SK-N-MC (cell line): ENCODE measurements at places on chromosomes 16 and 17.

- no peak for DNase-seq
Measured at GRCh38 chr16:2531696-2532493, 687 bp upstream of the CEMP1 start.

DNA sequence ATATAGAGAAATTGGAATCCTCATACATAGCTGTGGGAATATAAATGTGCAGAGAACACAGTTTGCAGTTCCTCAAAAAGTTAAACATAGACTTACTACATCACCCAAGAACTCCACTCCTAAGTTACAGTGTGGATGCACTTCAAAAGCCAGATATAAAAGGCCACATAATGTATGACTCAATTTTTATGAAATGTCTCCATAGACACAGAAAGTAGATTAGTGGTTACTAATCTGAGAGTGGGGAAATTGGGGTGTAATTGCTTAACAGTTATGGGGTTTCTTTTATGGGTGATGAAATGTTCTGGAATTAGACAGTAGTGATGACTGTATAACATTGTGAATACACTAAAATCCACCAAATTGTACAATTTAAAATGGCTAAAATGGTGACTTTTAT, 60.9 kb downstream of the CACNG1 start:
- DNase-seq, result no peak

DNA sequence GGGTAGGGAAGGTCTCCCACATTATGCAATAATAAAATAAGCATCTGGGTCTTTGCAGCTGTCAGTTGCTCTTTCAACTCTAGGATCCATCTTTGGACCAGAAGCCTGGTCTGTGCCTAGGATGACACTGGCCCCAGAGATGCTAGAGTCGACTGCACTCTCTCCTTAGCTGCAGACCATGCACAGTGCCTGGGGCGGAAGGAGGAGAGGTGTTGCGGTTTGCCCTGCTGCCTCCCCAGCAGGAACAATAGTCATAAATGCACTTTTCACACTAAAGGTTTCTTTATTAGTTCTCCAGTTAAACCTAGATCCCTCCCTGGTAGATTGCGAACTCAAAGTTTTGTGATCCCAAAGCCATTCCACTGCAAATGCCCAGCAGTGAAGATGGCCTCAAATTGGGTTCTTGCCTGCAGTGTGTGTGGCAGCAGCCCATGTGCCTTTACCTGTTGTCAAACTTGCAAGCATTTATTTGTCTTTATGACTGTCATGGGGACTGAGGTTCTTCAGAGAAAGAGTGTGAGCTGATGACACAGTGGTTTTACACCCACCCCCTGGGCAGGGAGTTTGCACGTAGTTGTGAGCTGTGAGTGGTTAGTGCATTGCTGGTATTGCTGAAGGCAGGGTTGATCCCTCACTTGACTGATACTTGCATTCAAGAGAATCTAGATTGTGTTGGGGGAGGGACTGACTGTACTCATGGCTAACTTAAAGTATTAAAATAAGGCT, 10.3 kb downstream of the ATXN1L start:
- DNase-seq, result no peak

- no peak for DNase-seq
Measured at GRCh38 chr17:58316260-58316960, 12.2 kb downstream of the TSPOAP1 start.

DNA sequence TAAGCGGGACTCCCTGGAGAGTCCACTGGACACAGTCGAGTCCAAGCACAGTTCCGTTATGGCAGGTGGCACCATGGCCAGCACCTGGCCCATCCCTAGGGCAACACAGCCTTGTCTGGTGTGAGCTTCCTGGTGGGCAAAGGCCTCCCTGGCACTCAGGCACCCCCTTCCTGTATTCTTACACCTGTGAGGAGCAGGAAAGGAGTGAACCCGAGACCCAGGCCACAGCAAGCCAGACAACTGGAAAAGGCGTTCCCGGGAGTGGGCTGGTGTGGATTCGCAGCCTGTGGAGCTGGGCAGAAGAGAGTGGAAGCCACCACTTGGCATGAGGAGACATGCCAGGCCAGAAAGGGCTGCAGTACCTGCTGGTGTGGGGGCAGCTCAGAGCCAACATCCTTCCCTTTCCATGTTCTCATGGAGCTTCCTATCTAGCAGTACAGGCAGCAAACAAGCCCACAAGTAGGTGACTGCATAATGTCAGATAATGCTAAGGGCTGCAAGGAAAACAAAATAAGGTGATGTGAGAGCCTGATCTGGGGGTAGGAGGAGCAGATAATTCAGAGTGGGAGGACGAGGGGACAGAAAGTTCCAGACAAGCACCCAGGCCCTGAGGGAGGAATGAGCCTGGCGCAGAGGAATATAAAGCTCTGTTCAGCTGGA, 87.0 kb downstream of the GNAO1 start:
- no peak for DNase-seq

- DNase-seq, result no peak
Measured at GRCh38 chr17:27635275-27635823, 4.4 kb downstream of the LGALS9 start.

GRCh38 chr17:17782523-17783115, 54.2 kb downstream of the SREBF1 start:
- DNase-seq, result no peak

DNA sequence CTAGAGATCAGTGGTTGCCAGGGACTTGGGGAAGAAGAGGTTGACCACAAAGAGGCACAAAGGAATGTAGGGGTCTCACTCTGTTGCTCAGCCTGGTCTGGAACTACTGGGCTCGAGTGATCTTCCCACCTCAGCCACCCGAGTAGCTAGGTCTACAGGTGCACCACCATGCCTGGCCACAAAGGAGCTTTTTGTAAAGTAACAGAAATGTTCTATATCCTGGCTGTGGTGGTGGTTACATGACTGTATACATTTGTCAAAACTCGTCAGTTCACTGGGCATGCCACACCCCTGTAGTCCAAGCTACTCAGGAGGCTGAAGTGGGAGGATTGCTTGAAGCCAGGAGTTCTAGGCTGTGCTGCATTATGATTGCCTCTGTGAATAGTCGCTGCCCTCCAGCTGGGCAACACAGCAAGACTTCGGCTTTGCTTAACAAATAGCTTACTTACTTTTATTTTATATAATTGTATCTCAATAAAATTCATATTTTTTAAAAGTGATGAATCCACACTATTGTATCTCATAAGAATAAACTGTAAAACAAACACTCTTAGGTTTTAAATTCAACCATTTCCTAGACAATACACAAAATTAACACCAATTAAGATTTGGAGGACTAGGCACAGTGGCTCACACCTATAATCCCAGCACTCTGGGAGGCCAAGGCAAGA, 5.0 kb downstream of the SKA2 start:
- no peak for DNase-seq

- DNase-seq, result no peak
Measured at GRCh38 chr16:85089525-85089924, 22.7 kb downstream of the CIBAR2 start.

- DNase-seq, result no peak
Measured at GRCh38 chr17:48471817-48472410, 41.9 kb upstream of the SKAP1 start.

GRCh38 chr16:89827383-89828198, 684 bp upstream of the SPIRE2 start:
- no peak for DNase-seq

- no peak for DNase-seq
Measured at GRCh38 chr16:14347706-14348105, 276.6 kb downstream of the MRTFB start.

GRCh38 chr17:68398691-68399637, 58.3 kb downstream of the WIPI1 start:
- DNase-seq, result no peak

DNA sequence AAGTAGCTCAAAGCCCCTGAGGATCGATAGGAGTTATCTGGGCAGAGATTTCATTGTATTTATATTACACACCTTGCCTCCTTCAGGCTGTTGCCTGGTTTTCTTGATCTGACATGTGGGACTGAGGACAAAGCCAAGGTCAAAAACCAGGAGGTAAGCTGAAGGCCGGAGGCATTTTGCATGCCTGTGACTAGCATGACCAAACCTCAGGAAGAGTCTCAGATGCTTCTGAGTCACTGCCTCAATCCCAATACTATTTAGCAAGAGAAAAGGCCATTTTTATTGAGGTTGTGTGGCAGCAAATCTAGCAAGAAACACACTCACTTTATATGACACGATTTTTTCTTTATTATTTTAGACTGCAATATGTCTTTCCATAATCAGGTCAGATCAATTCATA, 968.1 kb downstream of the CDH11 start:
- no peak for DNase-seq

GRCh38 chr17:38605411-38605840, 326 bp downstream of the SRCIN1 start:
- no peak for DNase-seq
